ENCODE measurements at places on chromosomes 1 and 21. TPM values are rescaled to one million over a fixed set of nuclear protein-coding genes. Genes with fewer than 3 reads are reported as not detected.

- no peak overlapping the region for H3K4me3 ChIP-seq
- no peaks in the 10 kb centered on the region for H3K4me1 ChIP-seq
- no peak overlapping the region for H3K27ac ChIP-seq
- no peak for DNase-seq
- H3K36me3 ChIP-seq, result no peaks in the 10 kb centered on the region
Observed at GRCh38 chr1:116971965-116972673, 29.4 kb upstream of the CD101 start.

DNA sequence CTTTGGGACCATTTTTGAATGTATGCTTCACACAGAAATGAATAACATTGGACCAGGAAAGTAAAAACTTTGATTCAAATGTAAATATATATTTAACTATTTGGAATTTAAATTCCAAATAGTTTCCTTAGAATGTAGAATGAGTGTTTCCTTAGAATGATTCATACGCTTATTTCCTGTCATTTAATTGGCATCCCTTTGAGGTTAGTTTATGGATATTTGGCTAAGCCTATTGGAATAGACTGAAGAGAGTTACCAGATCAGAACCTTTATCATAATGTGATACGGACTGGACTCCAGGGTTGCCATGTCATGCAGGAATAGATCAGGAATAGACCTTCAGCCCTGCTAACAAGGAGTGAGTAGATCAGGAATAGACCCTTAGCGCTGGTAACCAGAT, 133.1 kb downstream of the TNNI3K start:
- H3K27me3 ChIP-seq, result no peaks in the 10 kb centered on the region
- no peak overlapping the region for H3K4me3 ChIP-seq
- no peaks in the 10 kb centered on the region for H3K36me3 ChIP-seq
- H3K4me1 ChIP-seq, result no peaks in the 10 kb centered on the region

DNA sequence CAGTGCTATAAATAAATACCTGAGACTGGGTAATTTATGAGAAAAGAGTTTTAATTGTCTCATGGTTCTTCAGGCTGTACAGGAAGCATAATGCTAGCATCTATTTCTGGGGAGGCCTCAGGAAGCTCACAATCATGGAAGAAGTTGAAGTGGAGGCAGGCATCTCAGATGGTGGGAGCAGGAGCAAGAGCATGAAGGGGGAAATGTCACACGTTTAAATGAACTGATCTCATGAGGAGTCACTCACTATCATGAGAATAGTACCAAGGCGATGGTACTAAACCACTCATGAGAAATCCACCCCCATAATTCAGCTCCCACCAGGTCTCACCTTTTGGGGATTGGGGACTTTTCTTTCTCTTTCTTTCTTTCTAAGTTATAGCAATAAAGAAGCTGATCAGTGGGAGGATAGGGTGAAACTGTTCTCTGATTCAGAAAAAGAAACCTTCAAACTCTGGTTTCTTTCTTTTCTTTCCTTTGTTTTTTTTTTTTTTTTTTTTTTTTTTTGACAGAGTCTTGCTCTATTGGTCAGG, 17.1 kb upstream of the SPAG17 start:
- no peaks in the 10 kb centered on the region for H3K4me1 ChIP-seq
- H3K4me3 ChIP-seq, result no peak overlapping the region

PIGV gene
- 9.2 TPM for total RNA-seq

DNA sequence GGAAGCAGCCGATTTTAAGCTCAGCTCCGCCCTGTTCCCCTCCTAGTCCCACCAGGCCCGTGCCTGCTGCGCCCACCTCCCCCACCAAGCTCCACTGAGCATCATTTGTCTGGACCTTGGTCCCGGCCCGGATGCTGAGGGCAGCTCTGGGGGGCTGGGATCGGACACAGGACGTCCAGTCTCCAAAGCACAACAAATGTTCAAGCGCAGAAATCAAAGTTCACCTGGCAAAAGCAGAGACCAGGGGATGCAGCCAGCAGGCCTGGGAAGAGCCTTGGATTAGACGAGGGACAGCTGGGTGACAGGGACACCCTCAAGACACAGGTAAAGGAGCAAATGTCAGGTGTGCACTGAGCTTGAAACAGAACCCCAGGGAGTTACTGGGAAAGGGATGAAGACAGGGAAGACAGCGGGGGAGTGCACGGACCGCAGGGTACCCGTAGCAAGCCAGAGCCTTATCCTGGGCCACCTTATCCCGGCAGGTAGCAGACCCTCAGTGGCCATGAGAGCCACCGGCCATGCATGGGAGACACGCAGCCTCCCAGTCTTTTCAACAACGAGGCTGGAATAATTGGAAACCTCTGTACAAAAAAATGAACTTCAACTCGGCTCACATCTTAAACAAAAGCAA, 22.2 kb upstream of the TMEM52 start:
- no peak overlapping the region for H3K27ac ChIP-seq
- H3K36me3 ChIP-seq, result no peaks in the 10 kb centered on the region

RAB42 gene
- 4.2 TPM for total RNA-seq

GRCh38 chr1:184919892-184920291, 54.4 kb downstream of the NIBAN1 start:
- no peaks in the 10 kb centered on the region for H3K36me3 ChIP-seq
- no peaks in the 10 kb centered on the region for H3K27me3 ChIP-seq
- no peak for DNase-seq
- H3K4me3 ChIP-seq, result no peak overlapping the region

All from ovary (tissue), 10 donors.